ENCODE measurements at places on chromosomes 2 and 18.

- DNase-seq = no peak
Observed at GRCh38 chr2:47264143-47264542, 109.0 kb upstream of the STPG4 start.

GRCh38 chr2:28546242-28546641, 50.4 kb downstream of the PLB1 start:
- DNase-seq = no peak

GRCh38 chr2:21381421-21381820, 257.7 kb downstream of the TDRD15 start:
- DNase-seq = no peak

DNA sequence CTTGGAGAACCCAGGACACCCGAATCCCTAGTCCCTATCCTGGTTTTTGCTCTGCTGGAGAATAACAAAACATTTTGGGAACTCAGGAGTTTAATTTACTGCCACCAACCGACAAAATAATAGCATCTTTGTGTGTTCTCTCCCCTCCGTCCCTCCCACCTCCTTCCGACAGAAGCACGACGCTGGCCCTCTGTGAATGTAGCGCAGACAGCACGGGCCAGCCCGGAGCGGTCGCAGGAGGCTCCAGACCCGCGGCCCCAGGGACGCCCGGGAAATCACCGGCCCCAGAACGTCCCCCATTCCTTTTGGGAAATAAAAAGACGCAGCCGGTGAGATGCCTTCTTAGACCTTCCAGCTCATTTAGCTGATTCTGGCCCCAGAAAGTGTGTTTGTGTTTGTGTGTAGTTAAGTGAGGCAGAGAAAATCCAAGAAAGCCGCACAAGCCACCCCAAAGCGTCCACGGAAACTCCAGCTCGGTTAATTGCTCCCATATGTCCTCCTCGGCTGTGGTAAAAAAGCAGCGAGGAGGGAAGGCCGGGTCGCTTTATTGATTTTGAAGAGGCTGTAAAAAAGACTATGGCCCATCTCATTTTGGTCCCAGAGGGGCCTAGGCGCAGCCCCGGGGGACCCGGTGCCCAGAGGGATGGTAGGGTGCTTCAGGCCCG, 577 bp upstream of the TANC1 start:
- peak; percentile 59 for DNase-seq

DNA sequence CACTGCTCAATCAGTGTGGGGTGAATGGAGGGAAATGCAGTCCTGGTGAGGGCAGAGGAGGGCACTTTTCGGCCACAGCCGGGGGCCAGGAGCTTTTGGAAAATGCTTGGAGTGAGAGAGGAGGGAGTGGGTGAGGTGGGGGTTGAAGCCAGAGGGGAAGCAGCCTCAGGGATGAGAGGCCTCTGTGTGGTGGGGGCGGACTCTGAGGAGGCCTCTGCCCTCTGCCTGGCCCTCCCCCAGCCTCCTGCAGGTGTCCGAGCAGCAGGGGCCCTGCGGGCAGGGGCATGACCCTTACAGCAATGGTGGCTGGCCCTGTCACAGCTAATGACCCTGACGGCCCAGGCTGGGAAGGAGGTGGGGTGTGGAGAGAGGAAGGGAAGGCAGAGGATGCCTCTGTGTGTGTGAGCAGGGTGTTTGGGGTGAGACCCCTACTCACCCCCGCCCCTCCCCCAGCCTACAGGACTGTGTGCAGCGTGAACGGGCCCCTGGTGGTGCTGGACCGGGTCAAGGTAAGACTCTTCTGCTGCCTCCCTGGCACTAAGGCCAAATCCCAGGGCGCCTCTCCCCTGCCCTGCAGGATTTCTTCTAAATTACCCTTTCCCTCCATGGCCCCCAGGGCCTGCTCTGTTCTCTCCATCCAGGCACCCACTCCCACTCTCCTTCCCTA, 7.6 kb downstream of the ATP6V1B1 start:
- DNase-seq = no peak

GRCh38 chr18:46301081-46301480, 196.9 kb downstream of the HAUS1 start:
- DNase-seq = no peak

DNA sequence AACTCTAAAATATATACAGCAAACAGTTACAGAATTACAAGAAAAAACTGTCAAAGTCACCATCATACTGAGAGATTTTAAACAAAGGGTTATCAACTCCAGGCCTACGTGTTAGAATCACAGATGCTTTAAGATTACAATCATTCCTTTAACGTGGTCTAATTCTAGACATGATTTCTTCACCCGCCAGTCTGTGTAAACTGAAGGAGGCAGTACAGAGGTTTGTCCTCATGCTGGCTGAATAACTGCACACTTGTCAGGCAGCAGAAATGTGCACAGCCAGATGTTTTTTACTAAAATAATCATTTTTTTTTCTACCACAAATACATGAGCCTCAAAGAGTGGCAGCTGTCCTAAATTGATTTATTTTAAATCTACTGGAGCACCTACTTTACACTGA, 15.5 kb upstream of the NEURL3 start:
- DNase-seq = no peak

- DNase-seq = no peak
Observed at GRCh38 chr2:109715313-109715805, 78.7 kb upstream of the RGPD5 start.

DNA sequence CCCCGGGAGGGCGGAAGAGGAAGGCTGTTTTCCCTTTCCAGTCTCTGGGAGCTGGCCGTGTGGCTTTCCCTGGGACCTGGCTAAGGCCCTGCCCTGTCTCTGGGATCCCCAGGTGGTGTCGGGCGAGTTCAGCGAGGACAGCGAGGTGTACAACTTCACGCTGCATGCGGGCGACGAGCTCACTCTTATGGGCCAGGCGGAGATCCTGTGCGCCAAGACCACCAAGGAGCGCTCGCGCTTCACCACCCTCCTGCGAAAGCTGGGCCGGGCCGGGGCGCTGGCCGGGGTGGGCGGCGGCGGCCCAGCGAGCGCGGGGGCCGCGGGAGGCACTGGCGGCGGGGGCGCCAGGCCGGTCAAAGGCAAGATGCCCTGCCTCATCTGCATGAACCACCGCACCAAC, 11.2 kb downstream of the GAREM2 start:
- no peak for DNase-seq

DNA sequence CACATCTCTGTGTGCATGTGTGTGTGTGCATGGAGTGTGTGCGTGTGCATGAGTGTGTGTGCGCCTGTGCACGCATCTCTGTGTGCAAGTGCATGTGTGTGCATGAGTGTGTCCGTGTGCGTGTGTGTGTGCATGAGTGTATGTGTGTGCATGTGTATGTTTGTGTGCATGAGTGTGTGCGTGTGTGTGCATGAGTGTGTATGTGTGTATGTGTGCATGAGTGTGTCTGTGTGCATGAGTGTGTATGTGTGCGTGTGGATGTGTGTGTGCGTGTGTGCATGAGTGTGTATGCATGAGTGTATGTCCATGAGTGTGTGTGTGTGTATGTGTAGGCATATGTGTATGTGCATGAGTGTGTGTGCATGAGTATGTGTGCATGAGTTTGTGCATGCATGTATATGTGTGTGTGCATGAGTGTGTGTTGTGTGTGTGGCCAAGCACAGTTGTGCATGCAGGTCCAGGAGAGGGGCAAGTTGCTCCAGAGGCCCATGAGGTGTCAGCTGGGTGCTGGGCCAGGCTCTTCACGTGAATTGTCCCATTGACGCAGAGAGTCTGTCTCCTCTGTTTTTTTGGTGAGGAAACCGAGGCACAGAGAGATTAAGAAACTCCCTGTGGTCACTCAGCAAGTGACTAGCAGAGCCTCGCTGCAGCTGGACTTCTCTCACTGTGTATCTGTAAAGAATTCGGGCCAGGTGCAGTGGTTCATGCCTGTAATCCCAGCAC, 75.5 kb downstream of the ASB1 start:
- DNase-seq = no peak

DNA sequence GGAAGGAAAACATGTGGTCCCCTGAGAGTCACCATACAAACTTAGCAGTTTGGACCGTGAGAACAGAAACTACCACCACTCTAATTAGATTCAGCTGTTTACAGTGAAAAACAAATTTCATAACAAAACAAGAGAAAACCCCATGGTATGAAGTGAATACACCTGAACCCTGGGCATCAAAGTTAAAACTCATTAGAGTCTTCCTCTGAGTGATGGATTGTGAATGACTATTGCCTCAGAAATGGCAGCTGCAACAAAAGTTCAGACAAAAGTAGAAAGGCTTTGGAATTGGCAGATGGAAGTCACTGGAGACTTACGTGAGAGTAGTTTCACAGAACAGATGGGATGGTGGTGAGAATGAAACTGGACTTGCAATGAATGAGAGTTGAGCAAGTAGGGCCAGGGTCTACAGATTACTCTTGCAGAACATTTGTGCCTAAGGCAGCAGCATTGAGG, 98.0 kb downstream of the AAK1 start:
- DNase-seq = no peak

DNA sequence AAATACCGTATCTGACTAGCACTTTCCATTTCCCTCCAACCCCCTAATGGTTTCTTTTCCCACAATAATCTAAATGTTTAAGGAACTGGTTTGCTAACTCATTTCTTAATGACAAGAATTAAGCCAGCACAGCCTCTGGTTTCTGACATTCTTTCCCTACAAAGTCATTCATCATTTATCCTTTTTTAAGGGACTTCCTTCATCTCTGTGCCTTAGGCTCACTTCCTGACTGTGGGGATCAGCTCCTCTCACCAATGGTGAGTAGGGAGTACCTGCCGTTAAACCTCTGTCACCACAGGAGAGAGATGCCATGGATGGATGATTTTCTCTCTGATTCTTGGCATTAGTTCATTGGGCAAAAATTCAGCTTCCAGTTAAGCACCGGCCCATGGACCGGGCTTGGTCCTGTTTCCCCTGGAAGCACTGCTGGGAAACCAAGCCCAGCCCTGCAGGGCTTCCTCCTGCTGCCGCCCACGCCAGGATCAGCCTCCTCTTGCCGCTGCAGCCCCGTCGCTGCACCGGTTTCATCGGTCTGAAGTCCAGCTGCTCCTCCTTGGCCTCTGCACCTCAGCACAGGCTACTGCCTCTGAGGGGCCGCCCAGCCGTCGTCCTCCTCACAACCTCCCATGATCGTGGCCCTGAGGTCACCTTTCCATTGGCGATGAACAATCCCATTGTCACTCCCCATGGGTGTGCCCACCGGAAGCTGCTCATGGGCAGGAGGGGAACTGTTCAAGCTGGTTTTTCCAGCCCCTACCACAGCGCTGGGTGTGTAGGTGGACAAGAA, 64.0 kb upstream of the ZNF516 start:
- no peak for DNase-seq

DNA sequence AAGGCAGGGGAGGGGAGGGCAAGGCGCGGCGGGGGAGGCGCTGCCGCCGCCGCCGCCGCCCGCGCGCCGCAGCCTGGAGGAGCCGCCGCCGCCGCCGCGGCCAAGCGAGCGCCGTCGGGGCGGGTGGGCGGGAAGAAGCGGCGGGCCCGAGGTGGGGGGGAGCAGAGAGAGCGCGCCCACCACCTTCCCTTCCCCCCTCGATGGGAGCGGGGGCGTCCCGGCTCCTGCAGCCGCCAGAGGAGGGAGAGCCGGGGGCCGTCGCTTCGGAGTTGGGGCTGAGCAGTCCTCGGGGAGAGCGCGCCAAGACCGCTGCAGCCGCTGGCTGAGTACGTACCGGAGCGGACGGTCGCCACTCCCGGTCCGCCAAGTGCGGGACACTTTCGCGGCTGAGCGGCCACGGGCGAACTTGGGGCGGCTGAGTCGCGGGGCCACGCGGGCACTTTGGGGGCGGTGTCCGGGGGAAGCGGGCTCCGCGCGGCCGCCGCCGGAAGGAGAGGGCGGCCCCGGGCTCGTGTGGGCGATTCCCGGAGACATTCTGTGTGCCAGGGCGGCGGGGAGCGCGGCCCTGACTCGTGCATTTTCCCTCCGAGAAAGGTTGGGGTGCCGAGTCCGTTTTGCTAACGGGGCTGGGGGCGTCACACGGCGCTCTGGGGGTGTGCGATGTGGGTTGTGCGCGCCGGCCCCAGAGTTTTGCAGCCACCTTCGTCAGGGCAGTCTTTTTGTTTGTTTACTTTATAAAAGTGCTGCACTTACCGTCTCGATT, at the start of gene NAB1:
NAB1 (plus strand) TSS at position 49 of the 763 bp plus-strand sequence. CDS start 10,094 bp downstream, outside the sequence.
- peak; percentile 53 for DNase-seq

DNA sequence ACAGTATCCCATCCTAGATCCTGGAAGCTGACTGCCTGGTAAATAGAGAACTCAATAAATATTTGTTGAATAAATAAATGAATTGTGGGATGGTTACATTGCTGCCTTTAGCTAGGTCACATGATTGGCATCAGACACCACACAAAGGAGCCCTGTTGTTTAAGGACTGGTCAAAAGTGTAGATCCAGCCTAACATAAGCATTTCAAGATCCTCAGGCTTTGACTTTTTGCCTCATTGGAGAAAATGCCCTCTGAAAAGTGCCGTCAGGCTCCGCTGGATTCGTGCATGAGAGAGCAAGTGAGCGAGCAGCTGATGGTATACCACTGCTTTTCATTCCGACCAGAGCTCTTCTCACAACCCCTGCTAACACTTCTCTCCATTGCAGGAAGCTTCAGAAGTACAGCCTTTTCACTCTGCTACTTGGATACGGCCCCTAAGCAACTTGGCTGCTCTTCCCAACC, 1.3 kb upstream of the ZNF24 start:
- DNase-seq = no peak

Data from heart right ventricle (tissue), 16 donors.